Ammon's horn (tissue), 1 donor: ENCODE measurements at places on chromosomes 7 and 10.

GRCh38 chr7:111486472-111487142, 75.7 kb downstream of the IMMP2L start:
- DNase-seq, result peak; percentile 74

DNA sequence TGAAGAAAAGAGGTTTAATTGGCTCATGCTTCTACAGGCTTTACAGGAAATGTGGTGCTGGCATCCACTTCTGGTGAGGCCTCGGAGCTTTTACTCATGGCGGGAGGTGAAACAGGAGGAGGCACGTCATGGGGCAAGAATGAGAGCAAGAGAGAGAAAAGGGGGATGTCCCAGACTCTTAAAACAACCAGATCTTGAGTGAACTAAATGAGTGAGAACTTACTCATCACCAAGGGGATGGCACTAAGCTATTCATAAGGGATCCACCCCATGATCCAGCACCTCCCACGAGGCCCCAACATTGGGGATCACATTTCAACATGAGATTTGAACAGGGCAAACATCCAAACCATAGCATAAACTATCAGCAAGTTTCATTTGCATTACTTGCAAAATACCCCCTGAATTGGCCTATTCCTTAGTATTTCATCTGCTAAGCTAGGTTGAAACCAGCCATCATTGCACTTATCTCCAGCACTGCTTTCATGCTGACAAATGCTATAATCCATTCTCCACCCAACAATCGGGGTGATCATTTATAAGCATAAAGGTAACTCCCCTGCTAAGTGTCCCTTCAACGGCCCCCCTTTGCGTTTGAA, 179.0 kb downstream of the NOC3L start:
- no peak for DNase-seq

DNA sequence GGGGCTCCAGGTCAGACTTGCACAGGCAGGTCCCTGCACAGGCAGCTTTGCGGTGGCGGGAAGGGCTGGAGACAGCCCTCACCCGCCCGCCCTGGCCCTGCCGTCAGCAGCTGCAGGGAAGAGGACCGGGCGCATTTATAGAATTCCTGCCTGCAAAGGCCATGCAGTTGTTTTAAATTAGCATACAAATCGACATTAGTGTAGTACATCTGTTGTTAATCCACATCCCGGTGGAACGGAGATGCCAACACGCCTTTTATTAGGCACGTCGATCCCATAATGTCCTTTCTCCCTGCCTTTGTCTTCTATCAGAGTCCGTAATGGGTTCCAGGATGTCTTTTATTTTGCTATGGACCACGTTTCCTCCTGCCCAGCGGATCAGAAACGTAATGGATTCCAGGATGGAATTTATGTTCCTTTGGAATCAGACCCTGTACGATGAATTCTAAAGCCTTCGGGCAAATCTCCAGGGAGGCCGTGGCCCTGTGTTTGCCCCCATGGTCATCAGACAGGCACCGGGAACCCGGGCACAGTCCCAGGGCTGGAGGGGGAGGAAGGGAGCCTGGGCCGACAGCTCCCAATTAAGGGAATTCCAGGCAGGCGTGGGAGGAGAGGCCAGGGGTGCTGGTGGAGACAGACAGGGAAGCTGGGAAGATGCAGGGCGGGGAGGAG, 123.9 kb downstream of the COL26A1 start:
- no peak for DNase-seq

- no peak for DNase-seq
These were observed 35.8 kb downstream of the SCRN1 start for GRCh38 chr7:29953726-29954347.

DNA sequence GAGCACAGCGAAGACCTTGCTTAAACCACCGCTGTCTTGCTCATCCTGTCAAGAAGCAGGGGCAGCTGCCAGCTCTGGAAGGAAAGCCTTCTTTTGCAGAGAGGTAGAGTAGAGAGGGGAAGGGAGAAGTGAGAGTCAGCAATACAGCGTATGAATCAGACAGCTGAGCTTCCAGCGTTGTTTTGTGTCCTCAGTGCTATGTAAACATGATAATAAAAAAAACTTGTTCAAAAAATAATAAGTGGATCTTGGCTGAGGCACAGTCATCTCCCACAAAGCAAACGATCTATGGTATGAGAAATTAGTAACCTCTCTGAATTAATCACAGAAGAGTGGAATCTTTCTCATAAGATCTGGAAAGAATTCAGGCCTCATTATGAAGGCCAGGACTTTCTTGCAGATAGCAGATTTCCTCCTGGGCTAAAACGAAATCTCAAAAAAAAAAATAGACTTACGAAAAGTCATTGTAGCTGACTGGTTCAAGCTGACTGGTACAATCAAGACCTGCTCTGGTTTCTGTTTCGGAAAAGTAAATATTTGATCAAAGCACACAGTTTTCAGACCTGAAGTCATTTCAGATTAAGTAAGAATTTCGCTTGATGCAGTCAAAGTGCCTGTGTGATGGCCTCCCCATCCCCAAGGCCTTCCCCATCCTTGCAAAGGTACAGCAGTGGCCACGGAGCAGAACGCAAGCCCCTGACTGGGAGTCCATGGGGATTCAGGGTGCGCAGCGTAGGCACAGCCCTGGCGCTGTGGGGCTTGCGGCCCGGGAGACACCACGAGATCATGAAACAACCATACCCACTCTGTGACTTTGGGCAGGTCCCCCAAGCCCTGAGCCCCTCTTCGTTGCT, 29.4 kb downstream of the CHST15 start:
- DNase-seq, result peak; percentile 70

- no peak for DNase-seq
These were observed 130.0 kb downstream of the CDK14 start for GRCh38 chr7:90726120-90726519.

GRCh38 chr10:132113206-132113605, 47.5 kb downstream of the JAKMIP3 start:
- DNase-seq, result peak; percentile 74

DNA sequence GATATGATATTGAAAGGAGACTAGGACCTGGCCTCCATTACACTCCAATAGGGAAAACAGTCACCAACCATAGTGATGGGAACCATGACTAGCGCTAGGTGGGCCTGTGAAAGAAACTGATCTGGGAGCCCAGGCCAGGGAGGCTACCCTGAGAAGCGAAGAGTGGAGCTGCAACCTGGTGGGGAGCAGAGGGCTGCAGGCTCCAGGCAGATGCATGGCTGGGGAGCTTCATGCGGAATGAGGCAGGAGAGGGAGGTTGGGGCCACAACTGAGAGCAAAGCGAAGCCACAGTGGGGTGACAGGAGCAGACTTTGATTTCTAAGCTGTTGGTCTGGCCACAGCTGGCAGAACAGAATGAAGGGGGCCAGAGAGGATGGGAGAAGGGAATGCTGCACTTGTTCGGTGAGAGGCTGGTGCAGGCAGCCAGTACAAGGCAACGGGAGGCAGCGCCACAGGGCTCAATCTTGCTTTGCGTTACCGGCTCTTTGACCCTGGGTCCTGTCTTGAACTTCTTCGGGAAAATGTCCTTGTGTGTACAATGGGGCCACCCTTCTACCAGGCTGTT, 88.4 kb downstream of the TACC2 start:
- no peak for DNase-seq

DNA sequence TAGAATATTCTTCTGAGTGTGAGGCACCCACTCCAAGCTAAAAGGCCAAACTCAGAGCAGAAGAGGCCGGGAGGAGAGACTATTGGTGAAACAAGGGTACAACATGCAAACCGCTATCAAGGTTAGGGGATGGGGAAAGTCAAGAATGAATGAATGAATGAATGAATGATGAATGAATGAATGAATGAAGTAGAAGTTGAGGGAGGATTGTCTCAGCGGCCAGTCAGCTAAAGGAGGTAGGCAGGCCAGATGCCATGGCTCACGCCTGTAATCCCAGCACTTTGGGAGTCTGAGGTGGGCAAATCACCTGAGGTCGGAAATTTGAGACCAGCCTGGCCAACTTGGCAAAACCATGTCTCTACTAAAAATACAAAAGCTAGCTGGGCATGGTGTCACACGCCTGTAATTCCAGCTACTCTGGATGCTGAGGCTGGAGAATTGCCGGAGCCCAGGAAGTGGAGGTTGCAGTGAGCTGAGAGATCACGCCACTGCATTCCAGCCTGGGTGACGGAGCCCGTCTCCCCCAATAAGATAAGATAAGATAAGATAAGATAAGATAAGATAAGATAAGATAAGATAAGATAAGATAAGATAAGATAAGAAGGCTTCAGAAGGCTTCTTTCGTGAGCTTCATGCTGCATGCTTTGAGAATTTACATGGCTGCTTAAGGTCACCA, 250.8 kb downstream of the CCDC3 start:
- DNase-seq, result no peak

GRCh38 chr10:113665806-113666354, 2.0 kb upstream of the NRAP start:
- no peak for DNase-seq

- no peak for DNase-seq
These were observed 77.9 kb downstream of the SGMS1 start for GRCh38 chr10:50545846-50546245.

DNA sequence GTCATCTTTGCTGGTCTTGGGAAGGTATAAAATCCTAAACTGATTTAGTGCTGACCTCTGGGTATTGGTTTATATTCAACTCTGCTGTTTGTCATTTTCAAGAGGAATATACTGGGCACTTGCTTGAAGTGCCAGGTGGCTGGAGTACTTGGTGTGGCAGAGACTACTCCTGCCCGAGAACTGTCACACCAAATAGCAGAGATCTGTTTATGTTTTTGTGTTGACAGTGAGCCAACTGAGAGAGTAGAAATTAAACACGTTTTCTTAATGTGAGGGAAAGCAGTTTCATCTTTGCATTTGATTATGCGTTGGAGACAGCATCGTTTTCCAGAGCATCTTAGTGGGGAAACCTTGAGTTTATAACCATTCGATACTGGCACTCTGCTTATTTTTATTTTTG, 174.4 kb downstream of the CDCA7L start:
- no peak for DNase-seq

GRCh38 chr7:18151422-18151821, 123.8 kb upstream of the PRPS1L1 start:
- DNase-seq, result no peak

- DNase-seq, result no peak
These were observed 8.1 kb downstream of the SEMA3D start for GRCh38 chr7:85178531-85179298.

- DNase-seq, result no peak
These were observed 9.7 kb upstream of the CCL24 start for GRCh38 chr7:75823198-75823910.

- no peak for DNase-seq
These were observed 41.1 kb downstream of the VIPR2 start for GRCh38 chr7:159103382-159104187.

DNA sequence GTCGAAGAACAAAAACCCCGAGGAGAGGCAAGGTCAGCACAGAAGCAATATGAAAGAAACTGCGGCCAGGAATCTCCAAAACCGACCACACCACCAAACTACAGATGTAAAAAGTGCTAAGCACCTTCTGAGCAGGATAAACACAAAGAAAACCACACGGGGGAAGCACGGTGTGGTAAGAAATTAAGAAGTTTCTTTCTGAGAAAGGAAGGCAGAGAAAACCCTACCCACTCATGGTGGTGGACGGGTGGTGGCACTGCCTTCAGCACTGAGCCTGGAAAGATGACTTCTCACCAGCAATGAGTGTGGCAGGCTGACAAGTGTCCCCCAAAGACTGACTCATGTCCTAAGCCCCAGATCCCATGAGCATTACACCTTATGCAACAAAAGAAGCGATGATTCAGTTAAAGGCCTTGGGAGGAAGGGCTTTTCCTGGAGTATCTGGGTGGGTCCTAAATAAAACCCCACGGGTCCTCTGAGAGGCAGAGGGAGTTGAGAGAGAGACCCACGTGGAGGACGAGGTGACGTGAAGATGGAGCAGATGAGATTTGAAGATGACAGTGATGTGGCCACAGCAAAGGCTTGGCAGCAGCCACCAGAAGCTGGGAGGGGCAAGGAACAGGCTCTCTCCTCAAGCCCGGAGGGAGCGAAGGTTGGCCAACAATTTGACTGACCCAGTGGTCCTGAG, 124.9 kb downstream of the DLG5 start:
- DNase-seq, result no peak

DNA sequence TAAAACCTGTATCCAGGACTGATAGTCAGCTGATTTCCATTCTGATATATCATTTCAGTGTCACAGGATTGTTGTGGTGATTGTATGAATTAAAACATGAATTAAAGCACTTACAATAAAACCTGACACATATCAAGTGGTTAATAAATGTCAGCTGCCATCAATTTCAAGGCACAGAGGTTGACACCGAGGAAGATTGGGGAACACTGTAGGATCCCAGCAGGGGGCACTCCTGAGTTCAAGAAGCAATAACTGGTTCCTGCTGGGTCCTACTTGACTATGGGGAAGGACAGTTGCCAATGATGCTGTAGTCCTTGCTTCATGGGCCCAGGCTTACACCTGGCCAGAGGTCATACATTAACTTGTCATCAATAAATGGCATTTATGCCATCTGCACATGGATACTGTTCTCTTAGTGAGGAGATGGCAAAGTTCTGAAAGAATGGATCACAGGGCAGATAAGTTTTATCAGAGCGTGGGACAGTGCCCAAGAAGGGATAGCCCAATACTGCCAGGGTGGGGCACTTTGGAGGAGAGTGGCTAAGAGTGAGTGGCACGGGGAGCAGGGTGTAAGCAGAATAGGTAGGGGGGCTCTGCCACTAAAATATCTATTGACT, 24.1 kb downstream of the FZD1 start:
- peak; percentile 67 for DNase-seq

DNA sequence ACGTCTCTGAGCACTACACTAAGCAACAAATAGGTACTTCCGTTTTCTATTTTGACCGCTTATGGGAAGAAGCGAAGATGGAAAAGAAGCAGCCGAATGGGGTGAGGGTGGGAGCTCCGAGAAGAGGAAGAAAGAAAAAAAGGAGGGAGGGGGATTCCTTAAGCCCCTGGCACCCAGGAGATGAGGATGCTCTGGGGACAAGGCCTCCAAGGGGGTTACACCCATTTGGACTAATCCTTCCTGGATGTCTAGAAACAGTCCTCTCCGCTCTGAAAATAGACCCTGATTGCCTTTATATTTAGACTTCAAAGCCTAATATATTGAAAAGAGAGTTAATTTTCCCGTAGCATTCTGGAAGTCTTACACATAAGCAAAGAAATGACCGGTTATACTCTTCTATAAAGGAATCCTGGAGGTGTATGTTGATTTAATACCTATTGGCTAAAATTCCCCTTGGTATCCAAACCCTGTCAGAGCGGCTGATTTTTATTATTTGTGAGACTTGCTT, 676 bp upstream of the HTR7 start:
- DNase-seq, result peak; percentile 13

DNA sequence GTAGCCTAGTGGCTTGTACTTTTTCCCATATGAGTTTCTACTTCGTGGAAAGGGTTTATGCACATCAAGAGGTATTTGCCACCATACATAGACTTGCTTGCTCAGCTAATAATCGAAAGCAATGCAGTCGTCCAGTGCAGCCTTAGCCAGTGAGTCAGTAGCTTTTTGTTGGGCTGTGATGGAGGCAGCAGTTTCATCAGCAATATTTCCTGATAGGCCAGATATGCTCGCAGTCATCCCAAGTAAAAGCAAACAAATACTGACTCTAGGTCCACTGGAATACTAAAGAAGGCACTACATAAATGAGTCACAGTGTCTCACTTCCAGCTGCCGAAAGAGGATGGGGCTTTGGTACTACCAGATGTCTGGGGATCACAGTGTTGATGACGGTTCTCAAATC, 2.1 kb upstream of the BNIP3 start:
- no peak for DNase-seq

- DNase-seq, result no peak
These were observed 129.5 kb downstream of the KLF6 start for GRCh38 chr10:3655528-3655927.

- DNase-seq, result no peak
These were observed 50.2 kb upstream of the BAMBI start for GRCh38 chr10:28627102-28627501.

GRCh38 chr10:47147186-47147585, 152.8 kb upstream of the GDF10 start:
- DNase-seq, result no peak

- DNase-seq, result no peak
These were observed 91.2 kb upstream of the PARD3 start for GRCh38 chr10:34906067-34906965.
